ENCODE measurements at places on chromosomes 12 and 14.

DNA sequence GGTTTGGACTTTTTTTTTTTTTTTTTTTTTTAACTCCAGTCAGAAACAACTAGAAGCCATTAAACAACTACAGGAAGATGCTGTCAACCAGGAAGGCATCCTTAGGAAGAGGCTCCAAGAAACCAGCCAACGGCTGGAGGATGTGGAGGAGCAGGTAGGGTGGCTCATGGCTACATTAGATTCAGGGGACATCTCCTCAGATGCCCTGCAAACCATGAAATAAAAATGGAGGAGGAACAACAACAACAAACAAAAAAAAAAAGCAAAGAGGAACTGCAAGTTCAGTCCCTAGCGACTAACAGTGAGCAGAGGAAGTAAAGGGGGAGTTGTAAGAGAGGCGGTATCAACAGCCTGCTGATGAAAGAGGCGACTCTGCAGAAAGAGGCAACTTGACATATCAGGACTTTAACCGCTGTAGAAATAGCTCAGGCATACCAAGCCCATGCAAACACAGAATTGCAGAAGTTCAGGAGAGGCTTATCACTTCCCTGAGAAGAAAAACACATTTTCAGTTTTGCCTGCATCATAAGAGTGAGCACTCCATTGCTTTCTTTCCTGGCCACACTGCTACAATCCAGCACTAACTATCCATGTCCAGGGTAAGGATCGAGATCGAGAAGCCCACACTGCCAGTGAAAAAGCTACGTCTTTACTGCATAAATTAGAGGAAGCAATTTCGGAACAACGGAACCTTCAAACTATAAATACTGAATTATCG, 103.5 kb upstream of the BCAT1 start:
- no peak for DNase-seq

DNA sequence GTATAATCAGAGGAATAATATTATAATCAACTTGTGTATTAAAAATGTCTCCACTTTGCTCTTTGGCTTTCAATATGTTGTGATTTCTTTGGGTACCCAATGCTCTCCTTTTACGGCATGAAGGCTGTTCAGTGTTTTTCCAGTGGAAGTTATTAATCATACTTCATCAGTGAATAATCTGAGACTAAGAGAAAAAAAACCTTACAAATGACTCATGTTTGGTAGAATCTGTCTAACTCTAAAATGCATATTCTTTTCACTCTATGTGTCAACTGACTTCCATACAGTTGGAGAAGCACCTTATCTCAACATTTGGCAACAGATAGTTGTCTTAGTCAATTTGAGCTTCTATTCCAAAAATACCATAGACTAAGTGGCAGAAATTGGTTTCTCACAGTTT, 82.2 kb downstream of the PTPRO start:
- DNase-seq: no peak

DNA sequence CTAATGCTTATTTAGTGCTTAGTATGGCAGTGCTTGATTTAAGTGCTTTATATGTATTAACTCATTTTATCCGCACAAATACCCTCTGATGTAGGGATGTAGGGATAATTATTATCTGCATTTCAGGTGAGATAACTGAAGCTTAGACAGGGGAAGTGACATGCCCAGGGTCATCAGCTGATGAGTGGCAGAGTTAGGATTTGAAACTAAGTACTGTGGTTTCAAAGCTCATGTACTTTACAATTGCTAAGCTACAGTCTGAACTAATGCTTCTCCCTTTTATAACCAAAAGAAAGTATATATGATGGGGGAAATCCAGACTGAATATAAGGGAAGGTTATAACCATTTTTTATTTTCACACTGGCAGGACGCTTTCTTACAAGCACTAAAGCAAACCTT, 229.6 kb upstream of the NAV3 start:
- no peak for DNase-seq

GRCh38 chr12:121778567-121779421, 14.7 kb downstream of the RHOF start:
- DNase-seq: no peak

GRCh38 chr14:54221971-54222370, 174.8 kb upstream of the CDKN3 start:
- DNase-seq: no peak

- DNase-seq: no peak
These were observed 18.8 kb upstream of the PIK3C2G start for GRCh38 chr12:18242380-18243089.

DNA sequence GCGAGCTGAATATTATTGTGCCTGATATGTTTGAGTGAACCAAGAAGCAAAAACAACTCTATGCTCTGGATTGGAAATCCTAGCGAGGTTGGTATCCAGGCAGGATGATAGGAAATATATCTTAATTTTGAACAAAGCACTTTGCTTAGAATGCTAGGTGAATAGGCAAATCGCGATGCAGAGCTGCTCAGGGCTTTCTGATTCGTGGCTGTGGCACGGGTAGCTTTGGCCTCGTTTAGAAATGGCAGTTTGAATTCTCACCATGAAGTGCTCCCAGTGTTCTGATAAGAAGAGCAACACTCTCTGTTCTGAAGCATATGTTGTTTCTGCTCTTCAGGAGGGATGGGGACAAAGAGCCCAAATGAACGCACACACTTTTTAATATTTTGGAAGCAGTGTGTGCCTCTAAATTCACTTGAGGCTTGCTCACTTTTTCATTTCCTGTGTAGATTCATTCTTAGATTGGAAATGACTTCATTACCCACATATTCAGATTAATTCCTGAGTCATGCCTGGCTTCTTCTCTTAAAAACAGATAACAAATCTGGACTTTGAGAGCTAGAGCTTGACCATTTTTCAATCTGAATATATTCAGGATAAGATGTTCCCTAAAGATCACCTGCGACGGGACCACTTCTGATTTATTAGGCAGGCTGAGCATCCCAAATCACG, 200.9 kb downstream of the RPAP3 start:
- DNase-seq: no peak

DNA sequence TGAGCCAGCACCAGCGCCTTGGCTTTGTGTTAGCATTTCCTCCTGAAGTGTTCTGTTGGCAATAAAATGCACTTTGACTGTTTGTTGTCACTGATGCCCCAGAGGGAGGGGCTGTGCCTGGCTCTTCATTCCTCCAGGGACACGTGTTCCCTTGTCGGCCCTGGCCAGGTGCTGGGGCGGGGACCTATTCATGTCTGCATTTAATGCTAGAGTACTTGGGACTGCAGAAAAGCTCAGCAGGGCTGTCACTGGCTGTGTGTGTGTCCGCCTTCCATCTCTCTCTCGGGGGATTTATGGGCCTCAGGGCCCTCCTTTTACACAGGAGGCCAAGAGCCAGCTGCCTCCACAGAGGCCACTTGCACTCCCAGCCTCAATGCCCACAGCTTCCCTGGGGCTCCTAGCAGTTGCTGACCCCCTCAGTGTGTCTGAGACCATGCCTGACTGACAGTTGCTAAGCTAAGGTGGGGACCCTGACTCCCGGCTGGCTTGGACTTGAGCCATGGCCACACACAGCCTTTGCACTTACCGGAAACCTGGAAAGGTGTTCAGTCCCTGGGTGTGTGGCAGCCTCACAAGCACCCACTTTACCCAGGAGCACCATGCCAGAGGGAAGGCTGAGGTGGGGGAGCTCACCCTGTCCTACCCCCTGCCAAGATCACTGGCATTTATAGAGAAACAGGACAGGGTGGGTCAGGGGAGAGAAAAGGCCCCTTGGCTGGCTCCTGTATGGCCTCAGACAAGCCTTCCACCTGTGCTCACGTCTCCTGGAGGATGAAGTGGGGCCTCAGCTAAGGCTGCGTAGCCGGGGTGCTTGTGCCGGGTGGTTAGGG, 27.8 kb downstream of the HIP1R start:
- peak; percentile 8 for DNase-seq

GRCh38 chr14:101587441-101587911, 26.2 kb downstream of the DIO3 start:
- DNase-seq: no peak

DNA sequence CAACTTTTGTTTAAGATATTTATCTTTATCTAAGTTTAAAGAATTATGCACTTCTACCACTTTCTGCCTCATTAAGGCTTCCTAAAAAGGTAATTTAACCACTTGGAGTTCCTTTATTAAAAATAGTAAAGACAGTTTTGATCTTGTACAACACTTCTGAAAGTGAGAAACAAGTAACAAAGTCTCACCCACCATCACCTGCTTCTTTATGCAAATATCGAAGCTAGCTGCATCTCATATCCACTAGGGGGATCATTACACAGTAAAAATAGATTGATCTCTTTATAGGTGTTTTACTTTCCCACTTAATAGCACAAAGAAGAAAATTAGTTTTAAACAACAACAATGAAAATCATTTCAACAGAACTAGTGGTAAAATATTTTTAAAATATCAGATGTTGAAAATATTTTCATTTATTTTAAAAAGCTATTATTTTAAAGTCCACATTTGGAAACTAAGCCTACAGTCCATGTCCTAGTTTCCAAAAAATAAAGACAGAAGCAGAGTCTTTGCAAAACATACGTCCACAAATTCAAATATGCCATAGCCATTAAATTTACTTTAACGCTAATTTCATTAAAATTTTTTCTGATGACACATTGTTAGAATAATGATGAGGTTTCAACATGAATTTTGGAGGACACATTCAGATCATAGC, 160.0 kb upstream of the SOX5 start:
- no peak for DNase-seq

DNA sequence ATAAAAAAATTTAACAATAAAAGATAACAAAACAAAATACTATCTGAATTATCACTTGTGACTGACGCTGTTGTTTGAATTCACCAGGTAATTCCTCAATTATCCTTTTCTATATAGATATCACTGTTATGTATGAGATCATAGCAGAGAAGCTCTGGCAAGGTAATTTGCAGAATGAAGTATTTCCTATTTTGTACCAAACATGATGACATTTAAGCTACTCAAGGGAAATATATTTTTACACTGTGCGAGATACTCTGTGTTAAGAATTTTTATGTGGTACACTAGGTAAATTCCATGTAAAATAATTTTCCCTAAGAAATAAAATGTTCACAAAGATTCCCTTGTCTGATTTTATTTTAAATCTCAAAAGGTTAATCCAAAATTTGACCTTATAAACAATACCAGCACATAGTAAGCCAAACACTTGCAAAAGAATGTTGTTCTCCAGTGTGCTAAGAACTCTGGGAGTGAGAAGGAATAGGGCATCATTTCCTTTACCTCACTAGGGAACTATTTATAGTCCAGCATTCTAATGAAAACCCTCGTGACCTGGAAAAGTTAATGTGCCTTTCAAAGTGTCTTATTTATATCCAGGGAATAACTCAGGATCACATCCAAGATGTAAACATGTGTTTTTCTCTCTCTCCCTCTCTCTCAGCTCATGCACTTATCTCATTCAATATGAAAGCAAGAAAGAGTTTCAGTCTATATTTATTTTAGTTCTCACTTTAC, 115.2 kb upstream of the RAP1B start:
- no peak for DNase-seq

- DNase-seq: no peak
These were observed 102.1 kb downstream of the ERGIC2 start for GRCh38 chr12:29278673-29279420.

DNA sequence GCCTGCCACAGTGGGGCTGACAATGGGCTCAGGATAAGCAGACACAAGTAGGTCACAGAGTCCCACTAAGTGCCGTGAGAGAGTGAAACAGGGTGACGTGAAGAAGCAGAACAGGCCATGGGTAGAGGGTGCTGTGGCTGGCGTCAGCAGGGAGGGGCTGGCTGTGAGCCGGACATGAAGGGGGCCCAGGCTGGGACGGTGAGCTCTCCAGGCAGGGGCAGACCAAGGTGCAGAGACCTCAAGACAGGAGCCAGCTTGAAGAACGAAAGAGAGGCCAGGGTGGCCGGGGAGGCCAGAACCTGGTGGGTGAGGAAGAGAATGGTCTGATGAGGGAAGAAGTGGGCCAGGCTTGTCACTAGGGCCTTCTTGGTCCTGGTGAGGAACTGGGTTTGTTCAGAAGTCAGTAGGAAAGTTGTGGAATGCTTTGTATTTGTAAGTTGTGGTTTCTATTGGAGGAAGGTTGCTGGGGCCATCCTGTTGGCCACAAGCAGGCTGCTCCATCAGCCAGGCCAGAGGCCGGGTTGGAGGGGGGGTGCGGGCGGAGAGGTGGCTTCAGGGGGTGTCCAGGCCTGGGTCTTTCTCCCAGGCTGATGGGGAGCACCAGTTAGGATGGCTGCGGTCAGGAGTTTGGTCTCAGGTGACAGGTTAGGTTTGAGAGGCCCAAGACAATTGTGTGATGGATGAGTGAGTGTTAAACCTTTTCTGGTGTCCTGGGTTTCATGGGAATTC, 21.4 kb upstream of the MLXIP start:
- DNase-seq: no peak

DNA sequence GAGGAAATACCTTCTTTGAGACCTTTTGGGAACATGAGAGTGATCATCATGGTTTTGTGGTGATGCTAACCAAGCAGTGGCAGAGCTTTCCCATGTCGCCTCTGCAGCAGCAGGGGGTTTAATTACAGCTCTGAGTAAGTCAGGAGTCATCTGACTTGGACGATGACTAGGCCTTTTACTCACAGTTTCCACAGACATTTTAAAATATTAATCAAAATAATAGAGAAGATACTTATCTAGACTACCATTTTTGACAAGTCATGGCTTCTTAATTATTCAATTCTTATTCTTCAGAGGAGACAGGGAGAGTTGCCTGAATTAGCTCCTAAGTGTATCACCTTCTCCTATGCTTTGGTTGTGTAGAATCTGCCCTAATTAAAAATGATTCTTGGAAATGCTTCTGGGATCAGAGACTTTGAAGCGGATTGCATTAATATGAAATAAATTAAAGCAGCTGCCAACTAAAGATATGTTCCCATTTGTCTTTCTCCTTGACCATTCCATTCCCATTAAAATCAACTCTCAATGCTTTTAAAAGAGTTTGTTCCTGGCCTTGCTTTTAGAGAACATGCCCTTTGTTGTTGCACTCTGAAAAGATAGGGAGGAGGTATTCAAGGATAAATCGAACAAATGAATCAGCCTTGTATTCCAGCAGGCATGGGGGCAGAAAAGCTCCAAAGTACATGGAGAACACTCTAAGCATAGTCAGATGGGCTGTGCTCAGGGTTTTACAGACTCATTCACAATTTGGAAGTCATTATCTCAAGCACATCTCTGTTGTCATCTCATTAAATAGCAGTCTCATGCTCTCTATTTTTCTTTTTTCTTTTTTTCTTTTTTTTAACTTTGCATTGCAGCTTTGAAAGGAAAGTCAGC, 7.7 kb upstream of the IFNG-AS1 start:
- DNase-seq: no peak

- no peak for DNase-seq
These were observed 36.2 kb downstream of the SYNE3 start for GRCh38 chr14:95480109-95480886.

DNA sequence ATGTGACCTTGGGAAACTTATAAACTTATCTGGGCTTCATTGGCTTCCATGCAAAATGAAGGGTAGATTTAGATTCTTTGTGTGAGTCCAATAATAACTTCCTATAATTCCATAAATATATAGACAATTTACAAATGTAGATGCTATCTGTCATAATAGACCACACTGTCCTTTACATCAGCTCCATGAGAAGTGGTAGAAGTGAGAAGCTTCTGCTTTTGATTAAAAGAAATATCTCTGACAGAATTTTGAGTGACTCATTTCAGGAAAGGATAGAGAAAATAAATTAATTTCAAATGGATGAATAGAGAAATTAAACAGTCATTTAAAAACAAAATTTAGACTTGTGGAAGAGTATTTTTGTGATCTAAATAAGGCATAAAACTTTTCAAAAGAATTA, 329.7 kb upstream of the ATP2B1 start:
- no peak for DNase-seq
